Activated T-cell treated with anti-CD3 and anti-CD28 coated beads for 48 hours (primary cell): ENCODE measurements at places on chromosomes 2 and 18.

DNA sequence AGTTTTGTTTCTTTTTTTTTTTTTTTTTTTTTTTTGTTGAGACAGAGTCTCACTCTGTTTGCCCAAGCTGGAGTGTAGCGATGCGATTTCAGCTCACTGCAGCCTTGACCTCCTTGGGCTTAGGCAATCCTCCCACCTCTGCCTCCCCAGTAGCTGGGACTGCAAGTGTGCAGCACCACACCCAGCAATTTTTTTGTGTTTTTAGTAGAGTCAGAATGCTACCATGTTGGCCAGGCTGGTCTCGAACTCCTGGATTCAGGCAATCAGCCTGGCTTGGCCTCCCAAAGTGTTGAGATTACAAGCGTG lies 8.2 kb downstream of the ITGA6 start:
- DNase-seq, result no peak

DNA sequence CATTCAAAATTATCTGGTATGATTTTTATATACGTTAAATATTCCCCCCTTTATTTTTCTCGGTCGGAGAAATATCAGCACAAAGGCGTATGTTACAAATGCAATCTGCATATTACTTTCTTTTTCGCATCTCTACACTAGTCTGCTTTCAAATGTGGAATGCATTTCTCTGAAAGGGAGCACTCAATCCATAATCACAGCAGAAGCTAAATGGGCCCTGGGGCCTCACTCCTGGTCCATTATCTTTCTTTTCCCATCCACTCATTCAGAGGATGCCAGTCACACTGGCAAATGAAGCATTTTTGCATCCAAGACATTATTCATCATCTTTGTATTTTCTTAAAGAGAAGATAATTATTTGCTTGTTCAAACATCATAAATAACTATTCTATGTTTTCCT lies 295.2 kb upstream of the LRP1B start:
- no peak for DNase-seq

- DNase-seq, result no peak
Observed at GRCh38 chr2:217392930-217393584, 533.2 kb upstream of the TNP1 start.

GRCh38 chr18:6963452-6964097 lies 154.0 kb downstream of the LAMA1 start:
- DNase-seq, result no peak

GRCh38 chr18:44700652-44701051 lies 20.0 kb downstream of the SETBP1 start:
- DNase-seq, result no peak

- no peak for DNase-seq
Observed at GRCh38 chr2:205785507-205786260, 103.4 kb downstream of the NRP2 start.

GRCh38 chr18:23226930-23227725 lies 91.8 kb downstream of the CABLES1 start:
- no peak for DNase-seq

GRCh38 chr2:64989126-64989981 lies at the start of gene SLC1A4:
Gene SLC1A4 (plus strand): TSS chr2:64989399. CDS start chr2:64989644, 245 bp downstream.
- DNase-seq, result peak; percentile 80

DNA sequence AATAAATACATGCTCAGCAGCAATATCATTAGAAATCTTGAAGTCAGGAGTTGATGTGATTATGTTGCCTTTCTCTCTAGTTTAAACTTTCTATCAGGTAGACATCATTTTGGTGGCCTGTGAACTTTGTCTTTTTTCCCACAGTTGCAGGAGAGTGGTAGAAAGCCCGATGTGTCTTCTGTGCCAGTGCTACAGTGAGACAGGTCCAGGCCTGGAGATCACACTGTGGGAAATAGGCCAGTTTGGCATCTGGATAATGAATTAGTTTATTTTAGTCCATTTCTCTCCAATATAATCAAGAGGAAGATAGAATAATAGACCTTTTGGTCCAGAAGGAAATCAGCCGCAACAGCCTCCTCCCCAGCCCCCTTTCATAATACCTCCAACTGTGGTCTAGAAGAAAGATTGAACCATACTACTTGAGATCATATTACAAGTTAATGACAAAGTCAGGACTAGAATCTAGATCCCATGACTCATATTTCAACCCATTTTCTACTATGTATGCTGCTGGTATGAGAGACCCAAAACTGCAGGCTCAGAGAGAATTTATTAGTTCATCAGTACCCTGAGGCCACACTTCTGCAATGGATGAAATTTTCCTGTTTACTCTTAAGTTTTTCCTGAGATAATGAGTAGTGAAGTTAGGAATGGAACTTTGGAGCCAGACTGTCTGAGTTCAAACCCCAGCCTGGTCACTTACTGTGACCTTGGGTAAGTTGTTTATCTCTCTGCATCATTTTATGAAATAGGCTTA lies 20.6 kb downstream of the KCMF1 start:
- DNase-seq, result no peak

- no peak for DNase-seq
Observed at GRCh38 chr2:204395539-204395938, 149.7 kb upstream of the PARD3B start.

- DNase-seq, result no peak
Observed at GRCh38 chr2:219728991-219729487, 101.6 kb downstream of the SLC4A3 start.

GRCh38 chr2:127175751-127176354 lies 44.2 kb downstream of the CYP27C1 start:
- no peak for DNase-seq

DNA sequence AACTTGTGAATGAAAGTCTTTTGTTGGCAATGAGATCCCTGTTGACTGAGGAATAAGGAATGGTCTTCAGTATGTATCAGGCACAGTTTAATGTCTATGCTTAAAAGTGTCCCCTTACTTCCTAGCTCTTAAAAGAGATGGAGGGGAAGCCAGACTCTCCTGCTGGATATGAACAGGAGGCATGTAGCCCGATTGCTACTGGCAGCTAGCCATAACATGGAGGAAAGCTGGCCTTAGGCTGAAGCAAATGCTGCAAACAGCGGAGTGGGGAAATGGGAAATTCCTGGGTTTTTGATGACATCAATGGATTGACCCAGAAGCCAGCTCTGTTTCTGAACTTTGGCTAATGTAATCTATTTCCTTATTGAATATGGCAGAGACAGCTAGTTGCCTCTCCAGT lies 266.1 kb downstream of the SLC4A3 start:
- DNase-seq, result no peak
